Thoracic aorta (tissue), 2 donors: ENCODE measurements at places on chromosomes 11 and 22. TPM values are rescaled to one million over a fixed set of nuclear protein-coding genes. Genes with fewer than 3 reads are reported as not detected.

- no peaks in the 10 kb centered on the region for H3K27me3 ChIP-seq
- no peak overlapping the region for H3K4me3 ChIP-seq
- H3K36me3 ChIP-seq, result no peaks in the 10 kb centered on the region
- H3K4me1 ChIP-seq, result no peaks in the 10 kb centered on the region
Observed at GRCh38 chr22:25728071-25728470, 13.9 kb upstream of the MYO18B start.

GRCh38 chr11:112844517-112844916, 116.7 kb upstream of the NCAM1 start:
- H3K4me1 ChIP-seq, result no peaks in the 10 kb centered on the region
- no peak overlapping the region for H3K4me3 ChIP-seq
- H3K36me3 ChIP-seq, result no peaks in the 10 kb centered on the region

Gene SHANK3
- 10.7 TPM for total RNA-seq

- no peak overlapping the region for H3K4me3 ChIP-seq
- no peaks in the 10 kb centered on the region for H3K27me3 ChIP-seq
- H3K27ac ChIP-seq, result peak overlapping the region; percentile 35
- peaks cover 15% of the 10 kb centered on the region for H3K4me1 ChIP-seq
- DNase-seq, result no peak
Observed at GRCh38 chr22:45542001-45542520, 39.4 kb downstream of the FBLN1 start.

- DNase-seq, result peak; percentile 1
- peaks cover 3% of the 10 kb centered on the region for H3K4me1 ChIP-seq
- no peaks in the 10 kb centered on the region for H3K27me3 ChIP-seq
- H3K4me3 ChIP-seq, result no peak overlapping the region
Observed at GRCh38 chr11:117828611-117829368, 4.2 kb upstream of the FXYD2 start.

GRCh38 chr11:69918938-69919650, 99.9 kb upstream of the FGF3 start:
- H3K27ac ChIP-seq, result peak overlapping the region; percentile 99
- peak; percentile 29 for DNase-seq
- H3K36me3 ChIP-seq, result no peaks in the 10 kb centered on the region
- peaks cover 20% of the 10 kb centered on the region for H3K4me1 ChIP-seq
- no peaks in the 10 kb centered on the region for H3K27me3 ChIP-seq
